ENCODE measurements at places on chromosomes 16 and 17. TPM values are rescaled to one million over a fixed set of nuclear protein-coding genes. Genes with fewer than 3 reads are reported as not detected.

DNA sequence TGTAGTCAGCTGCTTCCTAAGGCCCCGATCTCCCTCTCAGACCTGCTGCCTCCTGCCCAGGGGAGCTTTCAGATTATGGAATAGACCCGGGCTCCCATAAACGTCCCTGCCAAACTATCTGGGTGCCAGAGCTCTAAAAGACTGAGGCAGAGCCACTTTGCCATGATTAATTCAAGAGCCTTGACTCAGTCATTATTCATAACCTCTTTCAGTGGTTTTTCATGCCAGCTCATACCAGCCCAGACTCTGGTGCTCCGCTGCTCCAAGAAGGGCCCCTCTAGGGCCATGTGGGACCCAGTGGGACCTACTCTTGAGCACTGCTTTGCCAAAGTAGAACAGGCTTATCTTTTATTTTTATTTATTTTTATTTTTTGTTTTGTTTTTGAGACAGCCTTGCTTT lies 23.9 kb downstream of the DNAI2 start:
- H3K4me3 ChIP-seq: no peak overlapping the region
- no peak overlapping the region for H3K27ac ChIP-seq
- H3K36me3 ChIP-seq: no peaks in the 10 kb centered on the region
- no peaks in the 10 kb centered on the region for H3K27me3 ChIP-seq

- H3K4me3 ChIP-seq: no peak overlapping the region
- H3K27me3 ChIP-seq: no peaks in the 10 kb centered on the region
- DNase-seq: no peak
- no peak overlapping the region for H3K27ac ChIP-seq
These were observed 683.1 kb downstream of the WWOX start for GRCh38 chr16:78782572-78782971.

Gene TMIGD1
- total RNA-seq: not detected

- no peak overlapping the region for H3K27ac ChIP-seq
- no peaks in the 10 kb centered on the region for H3K27me3 ChIP-seq
- H3K36me3 ChIP-seq: no peaks in the 10 kb centered on the region
- no peak overlapping the region for H3K4me3 ChIP-seq
- no peak for DNase-seq
- H3K4me1 ChIP-seq: no peaks in the 10 kb centered on the region
These were observed 176.6 kb upstream of the IRX6 start for GRCh38 chr16:55147396-55147795.

- DNase-seq: no peak
- no peaks in the 10 kb centered on the region for H3K36me3 ChIP-seq
These were observed 388.0 kb downstream of the WWOX start for GRCh38 chr16:78487471-78487870.

DNA sequence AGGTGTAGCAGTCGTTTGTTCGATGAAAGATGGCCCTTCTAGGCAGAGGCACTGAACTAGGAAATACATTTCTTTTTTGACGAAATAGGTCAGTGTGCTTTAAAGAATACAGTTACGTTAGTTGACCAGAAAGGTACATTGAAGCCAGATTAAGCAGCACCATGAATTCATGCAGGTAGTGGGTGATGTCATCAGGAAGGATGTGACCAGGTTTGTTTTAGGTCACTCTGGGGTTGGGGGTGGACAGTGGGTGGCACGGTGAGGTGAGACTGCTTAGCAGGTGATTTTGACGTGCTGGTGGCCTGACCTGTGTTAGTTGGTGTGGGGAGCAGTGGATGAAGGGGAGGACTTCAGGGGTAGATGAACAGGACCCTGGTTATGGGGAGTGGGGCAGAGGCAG lies 3.6 kb downstream of the INO80E start:
- no peak overlapping the region for H3K27ac ChIP-seq
- H3K4me3 ChIP-seq: no peak overlapping the region
- H3K36me3 ChIP-seq: peaks cover 25% of the 10 kb centered on the region
- no peaks in the 10 kb centered on the region for H3K27me3 ChIP-seq

DNA sequence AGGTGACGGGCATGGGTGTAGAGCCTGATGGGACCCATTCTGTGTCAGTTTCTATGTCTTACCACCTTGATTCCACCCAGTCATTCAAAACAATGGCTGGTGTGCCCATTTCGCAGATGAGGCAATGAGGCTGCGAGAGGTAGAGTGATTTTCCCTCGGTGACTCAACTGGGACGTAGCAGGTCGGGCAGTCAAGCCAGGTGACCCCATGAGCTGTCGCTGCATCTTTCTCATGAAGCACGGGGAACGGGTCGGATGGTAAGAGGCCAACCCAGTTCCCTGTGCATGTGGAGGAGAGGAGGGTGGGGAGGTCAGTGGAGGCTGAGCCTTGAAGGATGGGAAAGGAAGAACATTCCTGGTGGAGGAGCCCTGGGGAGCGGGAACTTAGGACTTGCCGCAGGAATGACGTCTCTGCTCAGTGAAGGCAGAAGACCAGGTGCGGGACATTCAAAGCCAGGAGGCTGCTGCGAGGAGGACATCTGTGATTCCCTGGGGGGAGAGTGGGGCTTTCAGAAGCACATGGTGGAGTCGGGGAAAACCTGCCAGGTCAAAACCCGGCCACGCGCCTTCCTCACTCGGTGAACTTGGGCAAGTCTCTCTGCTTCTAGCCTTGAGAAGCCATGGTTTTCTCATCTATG lies 1.1 kb downstream of the IL21R start:
- peak overlapping the region; percentile 80 for H3K27ac ChIP-seq
- no peak for DNase-seq
- H3K4me3 ChIP-seq: peak overlapping the region; percentile 32
- no peaks in the 10 kb centered on the region for H3K27me3 ChIP-seq
- no peaks in the 10 kb centered on the region for H3K36me3 ChIP-seq
- H3K4me1 ChIP-seq: peaks cover 46% of the 10 kb centered on the region

Data from upper lobe of left lung (tissue), 6 donors.